BJ (cell line): ENCODE measurements at places on chromosomes 12 and 14.

GRCh38 chr14:49479432-49479831 lies 106.7 kb downstream of the RPS29 start:
- DNase-seq: no peak

DNA sequence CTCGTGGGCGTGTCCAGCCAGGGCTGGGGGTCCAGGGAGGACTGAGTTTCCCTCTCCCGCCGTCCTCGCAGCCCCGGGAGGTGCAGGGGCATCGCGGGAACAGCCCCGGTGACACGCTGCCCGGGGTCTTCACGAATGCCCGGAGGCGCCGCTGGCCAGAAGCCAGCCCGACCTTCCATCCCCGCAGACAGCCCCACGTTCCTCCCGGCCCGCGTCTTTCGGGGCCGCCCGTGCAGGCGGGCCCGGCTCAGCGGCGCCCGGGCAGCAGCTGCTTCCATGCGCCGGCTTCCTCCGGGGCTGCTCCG lies 827 bp upstream of the TEDC1 start:
- DNase-seq: no peak

GRCh38 chr12:108666401-108666881 lies 32.7 kb upstream of the SELPLG start:
- no peak for DNase-seq

GRCh38 chr12:92509156-92509738 lies 193.5 kb upstream of the PLEKHG7 start:
- DNase-seq: no peak

GRCh38 chr14:76307786-76308780 lies 67.9 kb upstream of the ESRRB start:
- no peak for DNase-seq

GRCh38 chr12:79127271-79127751 lies 262.7 kb downstream of the SYT1 start:
- peak; percentile 93 for DNase-seq

DNA sequence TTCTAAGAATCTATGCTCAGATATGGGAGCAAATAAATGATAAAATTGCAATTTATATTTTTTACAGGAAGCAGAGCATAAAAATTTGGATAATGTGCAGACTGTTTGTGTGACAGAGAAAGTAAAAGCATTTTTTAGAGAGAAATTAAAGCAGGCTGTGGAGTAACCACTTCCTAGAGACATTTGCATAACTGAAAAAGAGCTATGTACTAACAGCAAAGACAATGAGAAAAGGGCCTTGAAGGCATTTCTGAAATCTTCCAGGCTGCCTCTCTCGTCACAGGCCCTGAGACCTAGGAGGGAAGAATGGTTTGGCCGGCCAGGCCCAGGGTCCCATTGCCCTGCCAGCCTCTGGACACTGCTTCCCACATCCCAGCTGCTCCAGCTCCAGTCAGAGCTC lies 247.2 kb downstream of the ALX1 start:
- DNase-seq: no peak
